H9 (cell line): ENCODE measurements at places on chromosomes 4 and X. TPM values are rescaled to one million over a fixed set of nuclear protein-coding genes. Genes with fewer than 3 reads are reported as not detected.

GRCh38 chr4:107989162-107989536 lies 540 bp upstream of the HADH start:
- no peak for DNase-seq

DNA sequence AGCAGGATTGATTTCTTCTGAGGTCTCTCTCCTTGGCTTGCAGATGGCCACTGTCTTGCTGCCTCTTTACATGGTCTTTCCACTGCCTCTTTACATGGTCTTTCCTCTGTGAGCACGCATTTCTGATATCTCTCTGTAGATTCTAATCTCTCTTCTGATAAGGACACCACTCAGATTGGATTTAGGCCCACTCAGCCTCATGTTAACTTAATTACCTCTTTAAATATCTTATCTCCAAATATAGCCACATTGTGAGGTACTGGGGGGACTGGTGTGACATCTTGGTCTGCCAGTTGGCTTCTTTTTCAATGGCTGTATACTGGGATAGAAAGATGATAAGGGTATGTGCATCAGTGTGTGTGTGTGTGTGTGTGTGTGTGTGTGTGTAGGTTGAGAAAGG lies 153.7 kb downstream of the AWAT2 start:
- DNase-seq, result no peak

GRCh38 chr4:42281324-42282020 lies 115.8 kb upstream of the SHISA3 start:
- DNase-seq, result no peak

DNA sequence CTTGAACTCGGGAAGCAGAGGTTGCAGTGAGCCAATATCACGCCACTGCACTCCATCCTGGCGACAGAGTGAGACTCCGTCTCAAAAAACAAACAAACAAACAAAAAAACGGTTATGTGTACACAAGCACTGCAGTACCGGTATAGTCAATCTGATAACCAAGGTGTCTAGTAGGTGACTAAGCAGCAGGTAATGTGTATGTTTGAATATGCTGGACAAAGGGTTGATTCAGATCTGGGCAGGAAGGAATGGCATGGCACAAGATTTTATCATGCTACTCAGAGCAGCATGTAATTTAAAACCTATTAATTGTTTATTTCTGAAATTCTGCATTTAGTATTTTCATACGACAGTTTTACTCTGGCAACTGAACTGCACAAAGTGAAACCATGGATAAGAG lies 41.7 kb downstream of the MAGEC1 start:
- no peak for DNase-seq

DNA sequence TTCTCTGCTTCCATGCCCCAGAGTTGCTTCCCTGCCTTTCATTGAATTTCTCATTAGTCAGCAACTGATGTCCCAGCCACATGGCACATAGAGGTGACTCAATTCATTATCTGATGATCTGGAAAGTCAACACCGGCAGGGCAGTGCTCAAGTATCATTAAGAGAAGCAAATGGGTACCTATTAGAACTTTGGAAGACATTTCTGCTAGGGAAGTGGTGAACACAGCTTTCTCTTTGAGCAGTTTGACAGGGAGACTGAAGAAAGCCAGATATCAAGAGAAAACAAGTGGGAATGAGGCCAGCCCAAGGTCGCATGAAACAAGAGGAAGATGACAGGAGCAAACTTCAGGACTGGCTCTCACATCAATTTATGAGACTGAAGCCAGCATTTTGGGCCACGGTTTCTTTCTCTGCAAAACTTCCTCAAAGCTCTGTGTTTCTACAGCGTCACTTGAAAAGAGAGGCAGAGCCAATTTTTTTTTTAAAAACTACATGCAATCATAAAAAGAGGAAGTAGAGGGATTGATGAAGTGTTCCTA lies 108.3 kb upstream of the RPS6KA3 start:
- DNase-seq, result no peak

GRCh38 chrX:15245896-15246295 lies 24.0 kb downstream of the ASB9 start:
- no peak for DNase-seq

- DNase-seq, result no peak
These were observed at the start of gene UGT2B17 for GRCh38 chr4:68576272-68577125. TSS of gene UGT2B17 (minus strand) at chr4:68576322. CDS start at chr4:68568484, 7,838 bp downstream.

GRCh38 chr4:57103051-57103450 lies 7.1 kb downstream of the IGFBP7 start:
- DNase-seq, result no peak

DNA sequence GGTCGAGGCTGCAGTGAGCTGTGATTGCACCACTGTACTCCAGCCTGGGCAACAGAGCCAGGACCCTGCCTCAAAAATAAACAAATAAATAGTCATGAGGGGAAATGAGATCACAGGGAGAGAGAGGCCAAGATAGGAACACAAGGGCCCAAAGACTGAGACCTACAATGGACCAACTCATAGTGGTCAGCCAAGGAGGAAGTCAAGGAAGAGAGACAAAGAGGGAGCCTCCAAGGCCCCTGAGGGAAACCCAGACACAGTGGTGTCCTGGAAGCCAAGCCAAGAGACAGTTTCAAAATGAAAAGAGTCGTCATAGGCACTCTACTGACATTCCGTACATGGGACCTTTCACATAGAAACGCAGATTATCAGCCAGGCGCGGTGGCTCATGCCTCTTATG lies 153.3 kb downstream of the BCOR start:
- DNase-seq, result no peak

- no peak for DNase-seq
These were observed 447.8 kb downstream of the FAT4 start for GRCh38 chr4:125762537-125762936.

DNA sequence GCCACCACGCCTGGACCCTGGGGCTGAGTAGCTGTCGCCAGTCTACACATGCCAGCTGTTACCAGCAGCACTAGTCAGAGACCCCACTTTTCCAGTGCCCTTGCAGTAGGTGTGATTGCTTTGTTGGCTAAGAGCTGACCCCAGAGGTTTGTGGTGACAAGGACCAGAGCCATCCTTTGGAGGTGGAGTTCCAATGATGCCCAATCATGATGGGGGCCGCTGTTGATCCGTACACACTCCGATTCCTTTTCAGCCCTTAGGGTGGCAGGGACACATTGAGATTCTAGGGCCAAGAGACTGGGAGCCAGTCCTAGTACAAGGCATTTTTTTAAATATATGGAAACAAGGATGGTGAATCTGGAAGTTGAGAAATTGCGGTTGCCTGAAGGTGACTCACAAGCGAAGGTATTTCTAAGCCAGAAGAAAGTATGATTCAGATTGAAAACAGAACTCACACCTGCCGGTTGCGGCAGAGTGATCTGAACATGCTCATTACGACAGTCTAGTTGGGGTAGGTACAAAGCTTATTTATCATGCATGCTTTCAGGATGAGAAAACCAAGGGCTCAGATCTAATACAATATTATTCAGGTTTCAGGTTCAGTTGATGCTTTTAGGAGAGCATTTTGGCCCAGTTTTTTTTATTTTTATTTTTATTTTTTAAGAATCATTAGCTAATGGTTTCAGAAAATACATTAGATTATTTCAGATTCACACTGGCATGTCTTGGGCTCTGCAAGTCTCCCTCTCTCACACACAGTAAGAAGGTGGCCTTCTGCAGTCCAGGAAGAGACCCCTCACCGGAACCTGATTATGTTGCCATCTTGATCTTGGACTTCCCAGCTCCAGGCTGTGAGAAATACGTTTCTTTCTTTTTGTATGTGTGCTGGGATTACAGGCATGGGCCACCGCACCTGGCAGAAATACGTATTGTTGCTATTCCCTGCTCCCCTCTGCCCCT lies 43.4 kb downstream of the SHROOM2 start:
- no peak for DNase-seq

GRCh38 chrX:40107291-40108161 lies 9.8 kb upstream of the BCOR start:
- DNase-seq, result peak; percentile 79

DNA sequence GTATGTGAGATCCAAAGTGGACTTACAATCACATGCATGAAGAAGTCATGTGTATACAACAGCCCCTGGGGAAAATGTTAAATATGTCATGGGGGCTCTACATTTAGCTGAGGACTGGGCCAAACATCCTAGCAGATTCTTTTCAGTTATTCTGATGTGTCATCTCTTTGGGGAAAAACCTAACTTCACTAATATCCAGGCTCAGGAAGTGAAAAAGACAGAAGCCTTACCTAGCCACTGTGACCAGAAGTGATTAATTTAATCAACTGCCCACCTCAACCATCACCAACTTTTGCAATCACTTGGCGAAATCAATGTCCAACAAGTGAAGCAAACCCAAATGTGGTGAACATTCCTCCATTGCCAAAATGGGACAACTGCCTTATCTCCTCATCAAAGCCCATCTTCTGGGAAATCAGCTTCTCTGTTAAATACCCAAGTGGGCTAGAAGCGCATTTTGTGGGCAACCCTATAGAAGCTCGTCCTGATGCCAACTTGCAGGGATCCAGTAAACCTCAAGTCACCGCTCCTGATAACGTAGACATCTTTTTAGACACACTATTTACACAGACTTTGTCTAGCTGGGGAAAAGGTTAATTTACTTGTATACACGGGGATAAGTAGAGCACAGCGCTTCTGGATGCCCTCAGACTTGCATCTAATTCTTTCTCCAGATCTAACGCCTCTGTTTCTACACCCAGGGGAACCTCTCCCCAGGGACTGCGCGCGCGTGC lies 1.4 kb upstream of the HHIP start:
- no peak for DNase-seq

DNA sequence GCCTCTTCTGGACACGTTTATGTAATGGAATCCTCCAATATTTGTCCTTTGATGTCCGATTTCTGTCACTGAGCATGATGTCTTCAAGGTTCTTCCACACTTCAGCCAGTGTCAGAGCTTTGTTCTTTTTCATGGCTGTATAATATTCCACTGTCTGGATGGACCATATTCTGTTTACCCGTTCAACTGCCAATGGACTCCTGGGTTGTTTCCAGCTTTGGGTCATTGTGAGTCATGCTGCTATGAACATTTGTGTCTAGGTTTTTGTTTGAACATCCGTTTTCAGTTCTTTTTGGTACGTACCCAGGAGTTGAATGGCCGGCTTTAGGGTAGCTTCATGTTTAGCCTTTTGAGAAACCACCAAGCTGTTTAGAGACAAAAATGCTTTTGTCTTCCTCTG lies 93.2 kb downstream of the SHOX start:
- DNase-seq, result no peak

DNA sequence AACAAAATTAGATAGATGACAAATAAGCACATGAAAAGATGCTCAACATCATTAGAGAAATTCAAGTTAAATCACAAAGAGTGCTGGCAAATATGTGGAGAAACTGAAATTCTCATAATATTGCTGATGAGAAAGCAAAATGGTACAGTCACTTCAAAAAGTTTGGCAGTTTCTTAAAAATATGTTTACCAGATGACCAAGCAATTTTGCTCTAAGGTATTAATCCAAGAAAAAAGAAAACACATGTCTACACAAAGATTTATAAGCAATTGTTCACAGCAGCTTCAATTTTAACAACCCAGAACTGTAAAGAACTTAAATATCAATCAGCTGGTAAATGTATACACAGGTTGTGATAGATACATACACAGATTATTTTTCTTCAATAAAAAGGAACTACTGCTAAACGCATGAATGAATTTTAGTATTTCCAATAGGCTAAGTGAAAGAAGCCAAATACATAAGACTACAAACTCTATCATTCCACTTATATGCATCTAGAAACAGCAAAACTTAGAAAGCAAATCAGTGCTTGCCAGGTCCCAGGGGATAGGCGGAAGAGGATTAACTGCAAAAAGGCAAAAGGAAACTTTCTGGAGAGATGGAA lies 11.7 kb downstream of the OTUD4 start:
- no peak for DNase-seq

DNA sequence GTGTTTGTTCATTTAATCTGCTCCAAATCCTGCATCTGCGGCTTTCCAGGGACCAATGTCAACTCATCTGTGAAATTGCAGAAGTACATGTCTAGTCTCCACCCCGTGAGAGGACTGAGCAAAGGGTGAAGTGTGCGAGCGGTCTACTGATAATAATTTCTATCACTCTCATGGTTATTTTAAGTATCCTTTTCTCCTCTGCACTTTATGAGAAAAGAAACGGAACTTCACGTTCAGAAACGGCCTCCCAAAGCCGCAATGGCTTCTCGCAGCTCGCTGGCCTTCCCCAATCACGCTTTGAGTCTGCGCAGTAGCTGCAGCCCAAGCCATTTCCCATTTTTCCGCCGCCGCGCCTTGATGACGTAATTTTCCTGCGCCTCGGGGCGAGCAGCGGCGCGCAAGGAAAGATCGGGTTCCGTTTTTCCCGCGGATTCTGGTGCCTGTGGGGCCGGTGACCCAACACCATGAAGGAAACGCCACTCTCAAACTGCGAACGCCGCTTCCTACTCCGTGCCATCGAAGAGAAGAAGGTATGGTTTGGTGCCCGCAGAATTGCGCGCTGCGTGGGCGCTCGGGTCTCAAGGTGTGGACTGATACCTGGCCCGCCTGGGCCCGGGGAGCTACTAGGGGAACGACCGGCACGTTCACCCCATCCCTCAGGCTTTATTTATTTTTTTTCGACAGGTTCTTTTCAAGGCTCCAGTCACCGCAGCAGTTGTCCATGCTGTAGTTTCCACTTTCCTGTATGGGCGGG lies at the start of gene EXOSC9:
TSS of gene EXOSC9 (plus strand) at position 363 of the 754 bp plus-strand sequence. CDS start at position 465, 102 bp downstream.
- peak; percentile 92 for DNase-seq

DNA sequence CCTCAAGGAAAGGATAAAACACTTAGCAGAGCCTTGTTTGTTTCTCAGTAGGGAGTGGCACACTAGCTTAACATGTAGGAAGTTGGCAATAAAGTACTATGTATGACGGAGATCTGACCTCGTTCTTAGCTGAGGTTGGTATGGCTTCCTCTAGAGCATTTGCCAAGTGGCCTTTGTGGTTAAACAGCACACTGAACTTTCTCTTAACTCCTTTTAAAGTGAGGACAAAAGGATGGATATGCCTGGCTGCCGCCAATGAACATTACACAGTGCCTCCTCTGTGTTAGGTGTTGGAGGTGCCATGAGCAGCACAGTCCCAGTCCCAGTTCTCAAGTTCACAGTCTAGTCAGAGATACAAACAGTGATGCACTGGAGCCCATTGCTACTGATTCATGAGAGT lies 54.4 kb downstream of the VGLL1 start:
- DNase-seq, result no peak

- DNase-seq, result no peak
These were observed 623.1 kb downstream of the TECRL start for GRCh38 chr4:63786171-63786570.

GRCh38 chr4:153529646-153530045 lies 63.5 kb downstream of the TMEM131L start:
- no peak for DNase-seq

The PTPN13 gene
- 32.7 and 34.9 TPM in 2 replicates for total RNA-seq

The ART3 gene
- 0.33 and 0.74 TPM in 2 replicates for total RNA-seq

The SSX4B gene
- 0.29 TPM in 1 of 2 replicates, not detected in the other for total RNA-seq

The PRR32 gene
- not detected in 2 replicates for total RNA-seq

The HSFX4 gene
- total RNA-seq, result not detected in 2 replicates

The GLRA2 gene
- not detected in 2 replicates for total RNA-seq

The TBC1D1 gene
- total RNA-seq, result 101 and 109 TPM in 2 replicates

The ZFP92 gene
- total RNA-seq, result 0.66 and 0.68 TPM in 2 replicates

The CT45A5 gene
- not detected in 2 replicates for total RNA-seq
